ENCODE measurements at places on chromosomes 2 and 18. TPM values are rescaled to one million over a fixed set of nuclear protein-coding genes. Genes with fewer than 3 reads are reported as not detected.

The RTKN gene
- 116 TPM for total RNA-seq

DNA sequence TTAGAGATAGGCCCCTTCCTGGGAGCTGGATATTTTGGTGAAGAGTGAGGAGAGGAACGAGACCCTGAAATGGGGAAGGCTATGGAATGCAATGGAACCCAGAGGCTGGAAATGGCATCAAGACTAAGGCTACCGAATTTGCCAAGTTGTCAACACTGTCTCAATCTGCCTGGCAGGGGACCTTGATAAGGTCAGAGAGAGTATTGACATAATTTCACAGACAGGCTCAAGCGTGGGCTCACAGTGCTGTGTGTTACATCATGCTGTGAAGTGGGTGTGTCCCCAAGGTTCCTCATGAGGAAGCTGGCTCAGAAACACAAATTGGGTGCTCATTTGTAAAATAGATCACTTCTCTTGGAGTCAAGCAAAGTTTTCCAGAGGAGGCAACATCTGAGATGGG is 51.8 kb upstream of the CYRIA start:
- no peak for DNase-seq

The SALL3 gene
- 13.9 TPM for total RNA-seq

- no peak for DNase-seq
These were observed 19.6 kb upstream of the NDUFV2 start for GRCh38 chr18:9082711-9083510.

GRCh38 chr2:54575379-54575888 is 119.3 kb downstream of the SPTBN1 start:
- no peak for DNase-seq

DNA sequence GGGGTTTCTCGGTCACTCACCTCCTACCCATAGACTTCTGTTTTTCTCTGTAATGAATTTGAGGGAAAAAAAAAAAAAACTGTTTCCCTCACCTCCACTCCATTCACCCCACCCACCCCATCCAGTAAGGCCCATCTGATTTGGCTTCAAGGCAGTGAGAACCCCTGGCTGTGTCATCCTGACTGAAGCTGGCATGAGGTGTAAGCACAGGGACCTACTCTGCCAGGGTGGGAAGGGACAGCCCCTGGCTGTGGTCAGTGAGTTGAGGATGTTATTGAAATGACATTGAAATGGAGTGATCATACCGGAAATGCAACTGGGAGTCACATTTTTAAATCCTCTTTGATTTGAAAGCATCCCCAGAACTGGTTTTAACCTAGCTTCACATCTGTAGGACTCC is 19.1 kb upstream of the BCL2L11 start:
- DNase-seq, result no peak

GRCh38 chr2:55296393-55296792 is 27.4 kb upstream of the MTIF2 start:
- no peak for DNase-seq

- DNase-seq, result no peak
These were observed 36.1 kb upstream of the CAB39 start for GRCh38 chr2:230676546-230676945.

DNA sequence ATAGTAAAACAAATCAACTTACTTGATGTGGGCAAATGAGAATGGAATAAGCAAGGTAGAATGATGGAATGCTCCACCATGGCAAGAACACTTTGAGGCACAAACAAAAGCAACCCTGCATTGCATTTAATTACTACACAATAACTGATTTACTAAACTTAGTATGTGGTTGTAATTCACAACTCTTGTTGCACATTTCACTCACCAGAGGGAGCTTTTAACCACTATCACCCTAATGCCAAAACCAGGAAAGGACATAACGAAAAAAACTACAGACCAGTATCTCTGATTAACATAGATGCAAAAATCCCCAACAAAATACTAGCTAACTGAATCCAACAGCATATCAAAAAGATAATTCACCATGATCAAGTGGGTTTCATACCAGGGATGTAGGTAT is 659.8 kb downstream of the CPS1 start:
- DNase-seq, result no peak

The IL1R2 gene
- total RNA-seq, result 1.4 TPM

The REG3A gene
- total RNA-seq, result not detected

DNA sequence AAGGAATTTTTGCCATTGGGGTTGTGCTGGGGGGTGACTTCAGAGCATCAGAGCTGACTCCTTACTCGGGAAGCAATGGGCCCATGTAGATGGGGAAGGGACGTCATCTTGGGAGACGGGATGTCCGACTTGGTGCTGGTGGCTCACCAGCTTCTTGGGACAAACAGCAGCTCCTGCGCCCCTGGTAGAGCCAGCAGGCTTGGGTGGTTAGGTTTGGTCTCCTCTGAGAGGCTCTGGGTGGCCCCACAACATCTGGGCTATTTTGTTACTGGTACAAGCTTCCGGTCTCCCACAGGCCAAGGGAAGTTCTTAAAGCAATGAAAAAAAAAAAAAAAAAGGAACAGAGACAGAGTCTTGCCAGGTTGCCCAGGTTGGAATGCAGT is 1.8 kb downstream of the NGEF start:
- DNase-seq, result no peak

DNA sequence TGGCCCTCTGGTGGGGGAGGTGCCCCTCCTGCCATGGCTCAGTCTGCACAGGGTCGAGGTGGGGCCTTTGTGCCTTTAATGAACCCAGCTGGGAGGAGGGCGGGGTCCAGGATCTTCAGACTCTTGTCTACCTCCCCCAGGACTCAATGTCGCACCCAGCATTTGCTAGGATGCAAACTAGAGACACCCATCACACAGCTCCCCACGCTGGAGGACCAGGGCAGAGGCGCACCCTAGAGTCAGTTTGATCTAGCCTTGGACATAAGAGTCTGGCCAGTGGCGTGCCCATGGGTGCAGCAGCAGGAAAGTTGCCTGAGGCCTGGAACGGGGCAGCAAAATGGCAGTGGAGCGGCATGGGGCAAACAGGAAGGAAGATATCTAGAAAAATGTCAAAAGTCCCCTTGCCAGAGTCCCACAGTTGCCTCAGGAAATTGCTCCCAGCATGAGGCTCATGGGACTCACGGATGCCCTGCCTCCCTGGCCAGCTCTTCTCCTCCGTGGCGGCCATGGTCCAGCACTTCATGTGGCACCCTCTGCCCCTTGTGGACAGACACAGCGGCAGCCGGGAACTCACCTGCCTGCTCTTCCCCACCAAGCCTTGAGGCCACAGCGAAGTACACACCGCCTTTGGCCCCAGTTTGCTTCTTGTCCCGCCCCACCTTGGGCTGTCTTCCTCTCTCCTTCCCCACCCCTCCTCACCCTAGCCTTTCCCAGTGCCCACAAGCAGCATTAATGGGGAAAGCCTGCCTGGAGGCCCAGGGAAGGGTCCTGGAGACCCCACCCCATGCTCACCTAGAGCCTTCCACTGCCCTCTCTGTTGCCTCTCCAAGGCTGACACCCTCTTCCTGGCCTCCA is 17.7 kb downstream of the SH2D6 start:
- DNase-seq, result no peak

DNA sequence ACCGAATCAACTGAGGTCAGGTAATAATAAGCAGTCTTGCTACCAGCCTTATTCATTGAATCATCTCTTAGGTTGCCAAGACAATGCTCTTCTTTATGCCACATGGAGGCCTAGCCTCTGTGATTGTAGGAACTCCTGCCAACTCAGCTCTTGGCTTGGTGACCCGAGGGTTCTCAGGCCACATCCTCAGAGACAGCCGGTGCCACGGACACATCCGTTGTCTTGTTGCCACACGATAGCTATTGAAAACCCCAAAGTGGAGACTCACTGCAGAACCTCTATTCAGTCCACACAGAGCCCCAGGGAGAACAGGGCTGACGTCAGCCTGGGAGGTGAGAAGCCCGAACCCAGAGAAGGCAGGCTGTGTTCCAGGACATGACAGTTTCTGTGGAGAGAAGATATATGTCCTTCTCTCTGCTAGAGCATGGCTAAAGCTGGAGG is 53.5 kb upstream of the TGFA start:
- no peak for DNase-seq

DNA sequence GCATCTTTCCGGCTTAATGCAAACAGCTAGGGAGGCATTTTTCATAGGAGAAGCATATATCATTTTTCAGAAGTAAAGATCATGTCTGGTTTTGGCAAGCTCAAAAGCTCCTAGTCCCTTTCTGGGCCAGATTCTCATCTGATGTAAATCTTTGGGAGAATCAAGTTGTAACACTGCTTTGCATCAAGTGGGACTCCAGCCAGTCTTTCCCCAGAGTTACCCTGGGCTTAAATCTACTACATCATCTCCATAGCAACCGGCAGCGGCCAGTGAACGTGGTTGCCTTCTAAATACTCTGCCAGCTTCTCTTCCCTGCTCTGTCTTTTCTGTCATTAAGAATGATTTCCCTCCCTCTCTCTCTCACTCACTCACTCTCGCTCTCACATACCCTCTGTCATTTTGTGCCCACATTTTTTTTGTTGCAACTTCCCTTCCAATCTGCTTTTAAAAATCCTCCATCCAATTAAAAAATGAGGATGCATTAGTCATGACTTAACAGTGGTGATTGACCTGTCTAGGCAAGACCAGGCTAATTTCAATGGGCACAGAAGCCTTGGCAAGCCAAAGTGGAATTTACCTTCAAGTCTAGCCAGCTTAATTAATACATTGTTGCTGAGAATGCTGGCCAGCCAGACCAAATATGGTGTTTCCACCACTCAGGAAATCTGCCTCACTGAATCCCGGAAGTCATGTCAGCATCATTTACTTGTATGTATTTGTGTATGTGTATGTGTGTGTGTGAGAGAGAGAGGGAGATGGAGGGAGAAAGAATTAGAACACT is 93.0 kb downstream of the NRP2 start:
- peak; percentile 57 for DNase-seq

The FOXD4L1 gene
- total RNA-seq, result 1.4 TPM

- no peak for DNase-seq
These were observed 16.4 kb upstream of the ARMC9 start for GRCh38 chr2:231181860-231182512.

DNA sequence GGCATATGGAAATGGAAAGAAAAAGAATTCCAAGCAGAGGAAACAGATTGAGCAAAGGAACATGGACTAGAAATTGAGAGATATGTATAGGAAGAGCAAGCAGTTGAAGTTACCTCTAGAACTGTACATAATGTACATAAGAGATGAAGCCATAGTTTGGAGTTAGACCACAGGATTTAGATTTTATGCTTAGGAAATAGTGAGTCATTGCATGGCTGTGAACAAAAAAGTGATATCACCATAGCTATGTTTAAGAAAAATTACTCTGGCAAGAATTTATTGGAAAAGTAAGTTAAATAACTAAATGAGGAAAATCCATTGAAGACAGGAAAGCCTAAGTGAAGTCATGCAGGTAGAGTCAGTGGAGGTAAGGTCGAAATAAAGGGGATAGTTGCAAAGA is 99.4 kb upstream of the GALNT5 start:
- no peak for DNase-seq

DNA sequence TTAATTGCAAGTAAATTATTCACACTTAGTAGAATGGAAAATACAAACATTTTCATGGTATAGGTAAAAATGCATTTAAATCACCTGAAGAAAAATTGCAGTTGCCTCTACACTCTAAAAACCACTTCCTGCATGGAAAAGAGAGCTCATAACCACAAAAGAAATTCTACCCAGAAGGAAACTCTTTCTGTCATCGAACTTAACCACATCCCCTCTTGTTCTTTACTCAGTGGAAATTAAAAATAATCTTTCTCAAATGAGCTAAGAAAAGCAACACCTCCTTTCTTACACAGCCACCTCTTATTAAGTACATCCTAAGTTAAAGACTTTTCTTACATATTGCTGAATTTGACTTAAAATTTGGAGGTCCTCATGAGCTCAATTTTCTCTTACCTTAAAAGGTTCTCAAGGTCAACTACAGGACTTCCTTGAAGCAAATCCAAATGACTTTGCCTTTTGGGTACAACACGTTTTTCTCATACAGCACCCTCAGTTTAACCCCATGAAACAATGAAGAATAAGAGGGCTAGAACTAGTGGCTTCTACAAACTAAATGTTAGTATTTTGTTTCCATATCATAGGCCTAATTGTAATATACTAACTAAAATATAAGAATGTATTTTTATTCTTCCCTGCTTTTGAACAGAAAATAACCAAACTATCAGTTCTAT is 109.1 kb upstream of the CRIM1 start:
- no peak for DNase-seq

The CCDC150 gene
- total RNA-seq, result 3.7 TPM

The DTNA gene
- total RNA-seq, result 422 TPM

The OSR1 gene
- 1.1 TPM for total RNA-seq

The GALNT13 gene
- total RNA-seq, result 17.5 TPM

GRCh38 chr2:10521356-10522169 is 73.4 kb upstream of the ODC1 start:
- peak; percentile 26 for DNase-seq

GRCh38 chr2:118848381-118849225 is 1.2 kb upstream of the EN1 start:
- DNase-seq, result no peak

- DNase-seq, result no peak
These were observed 17.5 kb downstream of the POLR1A start for GRCh38 chr2:86087936-86088850.

DNA sequence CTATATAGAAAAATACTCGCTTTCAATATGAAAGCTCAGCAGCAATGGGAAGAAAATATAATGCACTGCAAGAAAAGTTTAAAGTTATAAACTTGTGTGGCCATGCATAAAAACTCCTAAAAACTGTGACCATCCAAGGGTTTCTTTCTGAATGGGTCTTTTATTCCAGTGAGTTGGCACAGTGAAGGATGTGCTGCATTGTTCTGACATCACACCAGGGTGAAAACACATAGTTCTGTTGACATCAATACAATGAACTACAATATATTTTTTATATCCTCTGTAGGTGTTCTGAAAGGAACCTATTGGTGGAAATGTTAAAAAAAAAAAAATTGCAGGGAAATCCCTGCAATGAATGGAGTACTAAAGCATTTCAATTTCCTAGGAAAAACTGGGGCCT is 80.2 kb downstream of the CDH20 start:
- DNase-seq, result no peak

The MAP3K20 gene
- total RNA-seq, result 12.9 TPM

DNA sequence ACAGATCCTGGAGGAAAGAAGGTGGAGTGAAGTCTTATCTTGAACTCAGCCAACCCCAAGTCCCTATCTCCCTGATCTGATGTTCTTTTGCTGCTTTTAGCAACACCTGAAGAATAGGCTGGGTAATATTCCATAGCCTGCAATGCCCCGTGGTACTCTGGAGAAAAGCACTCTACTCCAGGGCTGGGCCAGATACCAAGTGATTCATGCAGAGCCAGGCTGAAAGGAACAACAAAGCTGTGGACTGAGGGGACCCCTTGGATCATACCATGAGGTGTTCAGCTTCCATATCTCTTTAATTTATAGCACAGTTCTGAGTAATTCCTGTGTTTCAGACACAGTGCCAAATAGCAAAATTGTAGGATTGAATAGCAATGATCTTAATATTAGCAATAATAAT is 130.6 kb downstream of the NXPH2 start:
- DNase-seq, result no peak

DNA sequence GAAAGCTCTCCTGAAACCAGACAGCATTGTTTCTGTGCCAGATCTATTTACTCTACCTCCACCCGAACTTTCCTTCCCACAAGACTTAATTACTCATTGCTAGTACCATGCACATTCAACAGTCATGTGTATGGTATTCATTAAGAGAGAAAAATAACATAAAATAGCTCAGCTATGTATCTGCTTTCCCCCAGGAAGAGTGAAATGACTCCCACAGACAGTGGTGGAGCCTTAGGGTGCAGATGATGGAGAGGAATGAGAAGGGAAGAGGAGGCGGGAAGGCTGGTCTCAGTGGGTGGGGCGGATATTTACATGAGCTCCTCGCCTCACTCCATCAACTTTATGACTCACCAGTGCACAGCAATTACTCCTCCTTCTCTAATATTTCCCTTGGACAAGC is 724.5 kb downstream of the EPHA4 start:
- DNase-seq, result no peak

All from dorsolateral prefrontal cortex (tissue), 122 donors.